Activated T-helper 1 cell treated with anti-CD3 and anti-CD28 coated beads, Interleukin-2, amount 50 U/mL, for 16 hours (primary cell): ENCODE measurements at places on chromosomes 13 and 19.

- no peak for DNase-seq
These were observed 3.6 kb downstream of the GFY start for GRCh38 chr19:49428547-49429451.

GRCh38 chr19:10692673-10693264, 8.5 kb upstream of the QTRT1 start:
- DNase-seq = no peak

GRCh38 chr19:4744451-4745174, 21.0 kb upstream of the DPP9 start:
- no peak for DNase-seq

- no peak for DNase-seq
These were observed 4.0 kb downstream of the PTBP1 start for GRCh38 chr19:801030-801860.

GRCh38 chr13:88729605-88730004, 1058.4 kb downstream of the SLITRK5 start:
- DNase-seq = no peak

DNA sequence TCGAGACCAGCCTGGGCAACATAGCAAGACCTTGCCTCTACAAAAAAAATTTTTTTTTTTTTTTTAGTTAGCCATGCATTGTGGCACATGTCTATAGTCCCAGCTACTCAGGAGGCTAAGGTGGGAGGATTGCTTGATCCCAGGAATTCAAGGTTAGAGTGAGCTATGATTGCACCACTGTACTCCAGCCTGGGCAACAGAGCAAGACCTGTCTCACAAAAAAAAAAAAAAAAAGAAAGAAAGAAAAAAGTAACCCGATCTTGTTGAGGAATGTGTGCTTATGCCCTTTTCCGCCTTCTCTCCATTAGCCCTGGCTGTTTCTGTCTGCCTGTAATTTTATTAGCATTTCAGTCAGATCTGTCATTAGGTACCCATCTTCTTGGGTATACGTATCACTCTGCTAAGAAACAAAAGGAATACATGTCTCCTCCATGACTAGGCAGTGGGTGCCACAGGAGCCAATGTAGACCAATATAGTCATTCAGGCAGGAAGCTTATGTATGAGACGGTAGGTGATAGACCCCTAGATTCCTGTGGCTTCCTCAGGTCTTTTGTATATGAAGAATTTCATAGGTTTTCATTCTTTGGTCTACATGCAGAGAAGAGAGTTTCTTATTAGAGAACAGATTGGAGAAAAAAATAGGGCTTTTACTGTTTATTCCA, 59.6 kb upstream of the NPAS1 start:
- no peak for DNase-seq

DNA sequence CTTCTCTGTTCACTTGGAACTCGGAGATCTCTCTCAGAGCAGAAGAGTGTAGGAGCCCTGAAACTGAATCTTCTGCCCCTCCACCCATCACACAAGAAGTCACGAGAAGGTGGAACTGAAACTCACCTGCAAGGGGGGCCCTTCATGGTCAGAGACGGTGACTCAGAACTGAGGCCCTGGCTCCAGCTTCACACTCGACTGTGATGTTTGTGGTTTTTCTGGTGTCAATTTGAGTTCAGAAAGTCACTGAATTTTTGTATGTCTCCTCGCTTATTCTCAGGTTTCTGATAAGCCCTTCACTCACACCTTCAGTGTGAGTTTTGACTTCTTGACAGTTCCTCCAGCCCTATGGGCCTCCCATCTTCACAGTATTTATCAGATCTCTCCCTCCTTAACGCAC, 23.1 kb downstream of the SIGLEC5 start:
- DNase-seq = no peak

- no peak for DNase-seq
These were observed 3.5 kb downstream of the PTGER1 start for GRCh38 chr19:14471436-14472187.
